Spleen (tissue), 13 donors: ENCODE measurements at places on chromosomes 6 and 20. TPM values are rescaled to one million over a fixed set of nuclear protein-coding genes. Genes with fewer than 3 reads are reported as not detected.

Gene VIP
- 7.4 TPM for total RNA-seq

Gene MDFI
- total RNA-seq: 0.82 TPM

Gene SCUBE3
- 0.22 TPM for total RNA-seq

DNA sequence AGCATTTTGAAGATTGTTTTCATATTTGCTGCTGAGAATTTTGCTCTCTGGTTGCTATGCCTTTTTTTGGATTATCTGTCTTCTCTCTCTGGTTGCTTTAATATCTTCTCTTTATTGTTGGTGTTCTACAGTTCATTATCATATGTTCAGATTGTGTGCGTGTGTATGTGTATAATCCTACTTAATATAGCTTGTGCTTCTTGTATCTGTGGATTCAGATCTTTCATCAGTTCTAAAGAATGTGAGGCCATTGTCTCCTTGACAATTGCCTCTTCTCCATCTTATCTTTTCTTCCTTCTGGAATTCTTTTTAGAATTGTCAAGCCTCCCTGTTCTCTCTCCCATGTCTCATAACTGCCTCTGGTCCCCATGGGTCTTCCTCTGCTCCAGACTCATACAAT, 195.4 kb downstream of the CDC5L start:
- no peak for DNase-seq
- no peaks in the 10 kb centered on the region for H3K27me3 ChIP-seq
- no peak overlapping the region for H3K4me3 ChIP-seq
- no peak overlapping the region for H3K27ac ChIP-seq
- no peaks in the 10 kb centered on the region for H3K36me3 ChIP-seq

GRCh38 chr6:66638099-66638498, 931.1 kb upstream of the EYS start:
- H3K27ac ChIP-seq: no peak overlapping the region
- H3K36me3 ChIP-seq: no peaks in the 10 kb centered on the region
- H3K4me1 ChIP-seq: no peaks in the 10 kb centered on the region
- no peak overlapping the region for H3K4me3 ChIP-seq
- no peaks in the 10 kb centered on the region for H3K27me3 ChIP-seq

DNA sequence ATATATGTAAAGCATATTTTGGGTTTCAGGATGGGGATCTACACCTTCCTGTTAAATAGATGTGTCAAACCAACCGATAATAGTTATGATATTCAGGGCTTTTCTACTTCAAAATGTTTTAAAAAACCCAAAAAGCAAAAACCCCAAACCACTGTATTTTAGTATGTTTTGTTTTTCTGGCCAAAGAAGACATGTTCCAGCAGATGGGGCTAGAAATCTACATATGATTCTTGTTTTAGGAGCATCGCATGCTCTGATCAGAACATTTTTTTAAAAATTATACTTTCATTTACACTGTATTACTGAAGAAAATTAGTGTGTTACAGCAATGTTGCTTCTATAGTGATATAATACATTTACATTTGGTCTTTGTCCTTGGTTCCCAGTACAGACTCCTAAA, 11.0 kb downstream of the RMND1 start:
- no peak overlapping the region for H3K4me3 ChIP-seq
- DNase-seq: no peak
- H3K27me3 ChIP-seq: no peaks in the 10 kb centered on the region
- no peak overlapping the region for H3K27ac ChIP-seq
- no peaks in the 10 kb centered on the region for H3K36me3 ChIP-seq

GRCh38 chr6:156988276-156989158, 211.3 kb downstream of the ARID1B start:
- H3K4me3 ChIP-seq: no peak overlapping the region
- peaks cover 55% of the 10 kb centered on the region for H3K4me1 ChIP-seq
- no peak for DNase-seq
- no peaks in the 10 kb centered on the region for H3K27me3 ChIP-seq

Gene WASF1
- 3.7 TPM for total RNA-seq

- no peak overlapping the region for H3K27ac ChIP-seq
- no peak overlapping the region for H3K4me3 ChIP-seq
- no peaks in the 10 kb centered on the region for H3K36me3 ChIP-seq
- H3K27me3 ChIP-seq: no peaks in the 10 kb centered on the region
- no peak for DNase-seq
- H3K4me1 ChIP-seq: no peaks in the 10 kb centered on the region
Observed at GRCh38 chr6:91033964-91034363, 447.1 kb upstream of the MAP3K7 start.

DNA sequence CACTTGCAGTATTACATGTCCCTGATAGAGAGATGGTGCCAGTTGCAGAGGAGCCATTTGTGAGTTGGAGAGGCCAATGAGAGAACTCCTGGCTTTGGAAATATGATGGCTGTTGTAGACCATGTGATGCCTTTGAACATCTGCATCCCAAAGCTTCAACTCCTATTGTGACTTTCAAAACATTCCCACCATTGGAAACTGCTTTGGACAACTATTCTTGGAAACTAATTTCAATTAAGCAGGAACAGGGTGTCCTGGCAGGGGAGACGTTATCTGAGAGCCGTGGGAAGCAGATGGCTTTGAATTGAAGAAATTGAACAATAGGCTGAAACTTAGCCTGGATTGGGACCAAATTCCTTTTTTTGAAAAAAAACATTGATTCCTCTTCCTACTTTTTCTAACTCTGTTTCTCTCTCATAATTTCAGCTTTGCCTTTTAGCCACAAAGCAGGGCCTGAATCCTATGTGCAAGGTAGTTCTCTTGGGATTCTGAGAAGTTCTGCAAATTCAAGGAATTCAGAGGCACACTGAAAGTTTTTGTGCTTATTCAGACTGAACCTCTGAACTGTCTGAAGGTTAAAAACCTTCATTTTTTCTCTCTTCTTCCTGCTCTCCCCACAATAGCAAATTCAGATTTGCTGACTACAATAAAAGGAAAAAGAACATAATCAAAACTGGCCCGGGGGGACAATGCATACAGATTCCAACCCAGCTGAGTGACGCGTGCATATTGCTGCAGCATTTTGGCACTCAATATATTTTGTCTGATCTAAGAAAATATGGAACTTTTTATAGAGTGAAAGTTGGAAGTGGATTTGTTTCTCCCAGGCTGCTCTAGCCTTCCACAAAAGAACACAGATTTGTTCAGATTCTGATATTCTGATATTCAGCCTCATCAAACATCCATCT, 720.4 kb upstream of the CHD6 start:
- H3K4me1 ChIP-seq: no peaks in the 10 kb centered on the region
- no peak overlapping the region for H3K4me3 ChIP-seq
- no peak overlapping the region for H3K27ac ChIP-seq
- no peak for DNase-seq

Gene FAM83C
- total RNA-seq: not detected
